Fibroblast of skin of back (primary cell): ENCODE measurements at places on chromosomes 13 and 19.
A peak's percentile ranks its signal among the peaks of the same experiment; 100 is the strongest.

- no peak for DNase-seq
Measured at GRCh38 chr13:95204231-95204765, 97.0 kb downstream of the ABCC4 start.

DNA sequence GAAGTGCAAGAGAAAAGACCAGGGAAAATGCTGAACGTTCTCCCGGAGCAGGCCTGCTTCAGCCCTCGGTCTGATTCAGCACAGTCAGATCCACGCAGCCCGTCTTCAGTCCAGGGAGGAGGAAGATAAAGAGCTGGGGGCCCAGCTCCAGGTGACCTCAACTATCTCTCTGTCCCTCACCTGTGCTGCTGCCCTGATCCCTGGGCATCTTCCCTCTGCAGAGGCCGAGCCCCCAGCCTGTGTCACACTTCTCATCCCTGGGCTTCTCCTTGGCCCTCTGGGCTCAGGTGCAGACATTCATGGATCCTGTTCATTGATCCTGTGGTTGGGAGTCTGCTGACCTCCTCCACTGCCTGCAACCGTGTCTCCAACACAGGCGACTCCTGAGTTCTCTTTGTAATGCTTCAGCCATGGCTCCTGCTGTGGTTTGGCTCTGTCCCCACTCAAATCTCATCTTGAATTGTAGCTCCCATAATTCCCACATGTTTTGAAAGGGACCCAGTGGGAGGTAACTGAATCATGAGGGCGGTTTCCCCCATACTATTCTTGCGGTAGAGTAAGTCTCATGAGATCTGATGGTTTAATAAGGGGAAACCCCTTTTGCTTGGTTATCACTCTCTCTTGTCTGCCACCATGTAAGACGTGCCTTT, 27.9 kb downstream of the COL4A2 start:
- DNase-seq, result peak; percentile 90

DNA sequence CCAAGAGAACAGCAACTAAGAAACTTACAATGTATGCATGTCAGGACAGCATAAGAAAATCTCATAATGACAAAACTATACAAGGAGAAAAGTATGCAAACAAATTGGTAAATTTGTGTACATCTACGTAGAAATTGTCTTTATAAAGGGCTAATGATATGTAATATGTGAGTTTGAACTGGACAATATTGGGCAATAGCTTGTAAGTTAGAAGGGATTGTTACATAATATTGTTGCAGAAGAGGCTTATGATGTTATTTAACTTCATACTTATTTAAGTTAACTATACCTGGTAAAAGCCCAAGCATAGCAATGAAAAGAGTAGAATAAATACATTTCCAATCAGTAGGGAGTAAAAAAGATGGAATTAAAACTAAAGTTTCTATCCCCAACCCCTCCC, 134.0 kb downstream of the MAB21L1 start:
- DNase-seq, result no peak

DNA sequence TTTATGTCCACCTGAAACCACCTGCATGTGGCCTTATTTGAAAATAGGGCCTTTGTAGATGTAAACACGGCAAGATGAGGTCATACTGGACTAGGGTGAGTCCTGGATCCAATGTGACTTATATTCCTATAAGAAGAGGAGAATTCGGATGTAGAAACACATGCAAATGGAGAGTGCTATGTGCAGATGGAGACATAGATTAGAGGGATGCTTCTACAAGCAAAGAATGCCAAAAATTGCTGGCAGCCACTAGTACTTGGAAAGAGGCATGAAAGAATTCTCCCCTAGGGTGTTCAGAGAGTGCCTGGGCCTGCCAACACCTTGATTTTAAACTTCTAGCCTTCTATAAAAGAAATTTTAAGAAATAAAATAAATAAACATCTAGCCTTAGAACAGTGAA, 226.1 kb downstream of the RFC3 start:
- peak; percentile 62 for DNase-seq

DNA sequence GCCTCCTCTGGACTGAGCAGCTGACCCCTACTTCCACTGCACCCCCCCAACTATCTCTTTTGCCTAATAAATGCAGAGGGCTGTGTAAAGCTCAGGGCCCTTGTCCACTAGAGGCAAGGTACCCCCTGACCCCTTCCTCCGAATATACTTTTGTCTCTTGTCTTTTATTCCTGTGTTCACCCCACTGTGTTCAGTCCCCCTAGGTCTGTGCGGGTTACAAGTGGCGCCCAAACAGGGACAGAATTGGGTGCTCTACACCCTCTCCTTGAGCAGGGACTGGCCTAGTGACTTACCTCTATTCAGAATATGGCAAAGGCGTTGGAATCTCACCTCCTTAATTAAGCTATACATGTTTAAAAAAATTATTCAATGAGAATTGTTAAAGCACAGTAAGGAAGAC, 15.0 kb downstream of the ZNF350 start:
- DNase-seq, result peak; percentile 23

DNA sequence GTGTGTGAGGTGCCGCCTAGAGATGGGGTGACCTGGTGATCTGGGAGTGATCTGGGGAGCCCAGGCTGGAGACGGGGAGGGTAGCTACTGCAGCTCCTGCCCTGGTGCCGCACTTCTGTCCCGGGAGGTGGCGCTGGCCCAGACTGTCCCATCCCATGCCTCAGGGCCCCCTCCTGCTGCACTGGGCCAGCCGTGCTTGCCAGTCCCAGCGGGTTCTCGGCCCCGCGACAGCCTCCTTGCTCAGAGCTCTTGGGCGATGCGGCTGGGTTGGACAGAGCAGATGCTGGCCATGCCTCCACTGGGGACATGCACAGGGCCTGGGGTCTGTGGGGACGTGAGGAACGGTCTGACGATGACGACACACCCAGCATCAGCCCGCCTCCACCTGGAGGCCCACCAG, 2.5 kb downstream of the RAX2 start:
- DNase-seq, result no peak

GRCh38 chr19:14379294-14380065, 1.8 kb upstream of the ADGRE5 start:
- no peak for DNase-seq

- peak; percentile 48 for DNase-seq
Measured at GRCh38 chr13:97125810-97126738, 96.1 kb upstream of the MBNL2 start.

GRCh38 chr19:30722186-30722585, 350.0 kb downstream of the ZNF536 start:
- DNase-seq, result no peak

- no peak for DNase-seq
Measured at GRCh38 chr13:60689571-60689970, 292.6 kb downstream of the TDRD3 start.

DNA sequence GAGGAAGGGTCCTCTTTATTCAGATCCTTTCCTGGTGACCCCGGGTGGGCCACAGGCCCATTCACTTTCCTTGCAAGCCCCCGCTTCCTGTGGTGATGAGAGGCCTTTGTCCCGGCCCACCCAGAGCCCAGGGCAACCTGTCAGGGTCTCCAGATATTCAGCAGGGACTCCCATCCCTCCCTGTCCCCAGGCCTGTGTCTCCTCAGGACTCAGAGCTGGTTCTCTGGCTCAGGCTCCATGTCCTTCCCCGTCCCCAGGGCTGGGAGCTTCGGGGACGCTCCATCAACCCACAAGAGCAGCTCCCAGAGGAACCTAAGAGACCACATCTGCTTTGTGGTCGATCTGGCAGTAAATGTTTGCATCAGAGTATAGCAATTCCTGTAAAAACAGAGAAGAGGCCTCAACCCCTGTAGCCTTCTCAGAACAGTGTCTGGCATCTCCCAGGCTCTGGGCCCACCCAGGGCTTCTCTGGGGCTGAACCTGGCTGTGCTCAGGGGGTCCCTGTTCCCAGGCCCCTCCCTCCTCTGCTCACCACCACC, 7.8 kb downstream of the CEACAM4 start:
- no peak for DNase-seq

DNA sequence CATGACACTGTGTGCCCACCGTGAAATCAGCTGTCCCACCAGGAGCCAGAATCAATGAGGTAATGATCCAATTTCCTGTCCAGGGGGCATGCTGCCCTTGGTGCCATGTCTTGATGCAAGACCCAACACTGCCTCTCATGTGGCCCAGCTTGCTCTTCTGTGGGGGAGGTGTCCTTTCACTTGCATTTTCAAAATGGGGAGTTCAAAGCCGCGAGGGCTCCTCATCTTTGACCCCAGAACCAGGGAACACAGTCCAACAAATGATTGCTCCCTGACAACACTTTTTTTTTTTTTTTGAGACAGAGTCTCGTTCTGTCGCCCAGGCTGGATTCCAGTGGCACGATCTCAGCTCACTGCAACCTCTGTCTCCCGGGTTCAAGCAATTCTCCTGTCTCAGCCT, 64.1 kb downstream of the FGF9 start:
- DNase-seq, result no peak

GRCh38 chr13:101639711-101640110, 187.2 kb downstream of the ITGBL1 start:
- peak; percentile 19 for DNase-seq

GRCh38 chr19:35986664-35987570, 8.1 kb upstream of the SDHAF1 start:
- peak; percentile 9 for DNase-seq

- no peak for DNase-seq
Measured at GRCh38 chr13:113148940-113149503, 9.4 kb upstream of the PROZ start.

DNA sequence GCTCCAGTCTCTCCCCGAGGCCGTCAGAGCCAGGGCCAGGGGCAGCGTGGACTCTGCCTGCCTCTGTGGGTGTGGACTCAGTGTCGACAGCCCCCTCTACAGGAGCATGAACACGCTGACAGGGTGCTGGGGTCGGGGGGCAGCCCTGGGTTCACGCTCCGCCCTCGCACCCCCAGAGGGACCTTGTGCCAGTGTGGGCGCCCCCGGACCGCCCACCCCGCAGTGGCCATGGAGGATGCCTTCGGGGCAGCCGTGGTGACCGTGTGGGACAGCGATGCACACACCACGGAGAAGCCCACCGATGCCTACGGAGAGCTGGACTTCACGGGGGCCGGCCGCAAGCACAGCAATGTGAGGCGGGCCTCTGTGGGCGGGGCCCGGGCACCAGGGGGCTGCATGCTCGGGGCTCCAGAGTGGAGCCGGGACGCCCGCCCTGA, 8.3 kb downstream of the TRPM4 start:
- DNase-seq, result no peak

- DNase-seq, result no peak
Measured at GRCh38 chr13:79404361-79404760, 1.7 kb downstream of the RBM26 start.

DNA sequence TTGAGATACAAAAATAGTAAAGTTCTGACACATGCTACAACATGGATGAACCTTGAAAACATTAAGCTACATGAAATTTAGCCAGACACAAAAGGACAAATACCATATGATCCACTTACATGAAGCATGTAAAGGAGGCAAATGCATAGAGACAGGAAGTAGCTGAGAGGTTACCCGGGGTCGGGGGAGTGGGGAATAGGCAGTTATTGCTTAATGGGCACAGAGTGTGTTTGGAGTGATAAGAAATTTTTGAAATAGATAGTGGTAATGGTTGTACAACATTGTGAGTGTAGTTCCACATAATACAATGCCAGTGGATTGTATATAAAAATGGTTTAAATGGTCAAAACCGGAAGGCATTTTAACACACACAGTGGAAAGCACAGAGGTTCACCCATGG, 4.3 kb downstream of the N4BP2L1 start:
- DNase-seq, result no peak
